ENCODE measurements at places on chromosomes 11 and 22.

DNA sequence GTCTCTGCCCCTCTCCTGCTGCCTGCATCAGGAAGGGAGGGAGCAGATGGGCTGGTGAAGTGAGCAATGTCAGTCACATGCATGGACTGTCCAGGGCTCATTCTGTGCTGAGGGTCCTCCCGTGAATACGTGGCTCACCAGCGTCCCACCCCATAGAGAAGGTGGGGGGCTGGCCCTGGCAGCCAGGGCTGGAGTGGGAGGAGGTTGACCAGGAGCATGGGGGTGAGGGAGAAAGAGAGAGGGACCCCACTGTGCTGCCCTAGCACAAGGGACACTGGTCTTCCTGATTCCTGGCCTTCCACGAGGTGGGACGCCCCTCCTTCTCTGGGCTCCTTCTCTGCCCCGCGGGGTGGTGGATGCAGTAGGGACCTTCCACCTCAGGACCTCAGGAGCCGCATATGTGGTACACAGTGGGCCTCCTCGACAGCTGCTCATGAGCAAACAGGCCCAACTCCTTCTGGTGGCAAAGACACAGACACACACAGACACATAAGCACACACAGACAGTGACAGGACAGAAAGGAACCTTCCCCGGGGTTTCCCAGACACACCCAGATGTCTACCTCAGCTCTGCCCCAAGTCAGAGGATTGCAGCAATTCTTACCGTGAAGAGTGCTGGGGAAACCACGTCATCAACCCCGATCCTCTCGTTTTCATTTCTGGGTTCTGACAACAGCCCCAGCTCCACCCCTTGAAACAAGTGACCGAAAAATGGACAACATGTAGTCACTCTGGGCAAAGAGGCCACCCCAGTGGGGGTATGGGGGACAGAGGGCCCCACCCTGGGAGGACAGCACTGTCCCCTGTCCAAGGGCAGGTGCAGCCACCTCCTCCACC, 3.6 kb upstream of the APOBEC3A start:
- no peak for DNase-seq

DNA sequence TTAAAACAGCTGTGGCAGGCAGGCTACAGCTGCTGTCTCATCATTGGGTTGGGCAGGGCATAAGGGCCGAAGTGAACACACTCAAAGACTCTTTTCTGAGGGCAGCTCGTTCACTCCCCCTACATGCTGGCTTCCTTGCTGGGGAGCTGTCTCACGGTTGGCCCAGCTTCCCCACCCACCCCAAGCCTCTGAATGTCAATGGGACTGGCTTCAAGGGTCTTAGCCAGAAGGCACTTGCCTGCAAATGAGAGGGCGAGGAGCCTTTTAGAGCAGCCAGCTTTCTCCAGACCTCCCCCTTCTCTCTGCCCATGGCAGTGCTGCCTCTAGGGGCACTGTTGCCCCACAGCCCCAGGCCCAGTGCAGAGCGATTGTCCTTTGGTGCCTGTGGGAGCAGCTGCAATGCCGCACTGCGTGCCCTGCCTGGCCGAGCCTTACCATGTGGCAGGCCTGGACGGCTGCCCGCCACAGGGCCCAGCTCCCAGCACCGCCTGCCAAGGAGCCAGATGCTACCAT, 94.7 kb upstream of the RASSF10 start:
- no peak for DNase-seq

DNA sequence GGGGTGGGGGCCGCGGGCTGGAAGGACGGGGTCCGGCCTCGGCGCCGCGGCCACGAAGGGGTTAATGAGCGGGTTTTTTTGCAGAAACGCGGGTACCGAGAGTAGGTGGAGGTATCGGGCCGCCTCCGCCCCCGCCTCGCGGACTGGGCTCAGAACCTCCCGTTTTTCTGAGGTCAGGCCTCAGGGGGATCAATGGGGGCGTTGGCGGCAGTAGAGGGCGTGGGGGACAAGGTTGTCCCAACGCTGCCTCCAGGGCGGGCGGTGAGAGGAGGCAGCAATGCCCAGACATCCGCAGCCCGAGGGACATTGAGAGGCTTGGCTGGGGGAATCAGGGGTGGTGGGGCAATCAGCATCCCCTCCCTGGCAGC, 34.8 kb upstream of the PRODH start:
- no peak for DNase-seq

GRCh38 chr11:33866936-33867335, 24.9 kb downstream of the LMO2 start:
- no peak for DNase-seq

GRCh38 chr22:50153756-50154140, 16.8 kb upstream of the PANX2 start:
- DNase-seq = no peak

- no peak for DNase-seq
Observed at GRCh38 chr22:48098243-48098920, 1335.9 kb downstream of the TBC1D22A start.

GRCh38 chr11:55849037-55849436, 10.5 kb downstream of the OR5D16 start:
- no peak for DNase-seq

DNA sequence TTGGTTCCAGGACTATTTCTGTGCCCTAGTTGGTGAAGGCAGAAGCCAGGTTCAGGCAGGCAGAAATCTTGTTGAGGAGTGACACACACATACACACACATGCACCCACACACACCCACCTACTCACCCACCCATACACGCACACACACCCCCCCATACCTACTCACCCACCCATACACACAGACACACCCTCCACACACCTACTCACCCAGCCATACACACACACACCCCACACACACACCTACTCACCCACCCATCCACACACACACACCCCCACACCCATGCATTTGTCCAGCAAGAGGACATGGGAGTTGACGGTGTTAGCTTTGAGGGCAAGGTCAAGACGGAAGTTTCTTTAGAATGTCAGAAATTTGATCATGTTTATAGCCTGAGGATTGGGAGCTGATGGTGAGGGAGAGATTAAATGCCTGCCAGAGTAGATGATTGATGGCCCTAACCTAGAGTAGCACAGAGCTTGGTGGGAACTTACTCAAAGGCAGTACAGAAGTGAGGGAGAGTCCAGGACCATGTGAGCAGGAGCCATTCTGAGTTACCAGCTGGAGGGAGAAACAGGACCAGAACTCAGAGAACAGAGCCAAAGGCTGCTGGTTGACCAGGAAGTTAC, 68.9 kb downstream of the CYB5R2 start:
- DNase-seq = no peak

- peak; percentile 41 for DNase-seq
Observed at GRCh38 chr11:111378861-111379601, at the start of gene POU2AF1. TSS of gene POU2AF1 (minus strand) at chr11:111379275. CDS start at chr11:111379177, 98 bp downstream.

- DNase-seq = no peak
Observed at GRCh38 chr11:13348305-13348704, 70.7 kb downstream of the BMAL1 start.

GRCh38 chr11:115885535-115886421, 381.6 kb upstream of the CADM1 start:
- no peak for DNase-seq

DNA sequence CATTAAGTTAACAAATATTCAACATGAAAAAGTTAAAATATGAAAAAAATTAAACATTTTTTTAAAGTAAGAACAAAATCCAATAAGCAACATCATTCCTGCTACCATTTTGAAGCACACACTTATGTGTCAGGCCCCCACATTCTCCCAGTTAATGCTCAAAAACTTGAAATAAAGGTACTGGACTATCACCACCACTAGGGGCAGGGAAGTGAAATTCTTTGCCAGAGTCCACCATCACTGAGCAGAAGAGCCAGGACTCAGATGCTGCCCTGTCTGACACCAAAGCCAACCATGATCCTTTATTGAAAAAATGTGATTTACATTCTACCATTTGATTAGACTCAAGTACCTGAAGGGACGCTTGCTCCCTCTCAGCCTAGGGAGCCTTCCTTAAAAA, 39.1 kb downstream of the PITPNB start:
- DNase-seq = no peak

DNA sequence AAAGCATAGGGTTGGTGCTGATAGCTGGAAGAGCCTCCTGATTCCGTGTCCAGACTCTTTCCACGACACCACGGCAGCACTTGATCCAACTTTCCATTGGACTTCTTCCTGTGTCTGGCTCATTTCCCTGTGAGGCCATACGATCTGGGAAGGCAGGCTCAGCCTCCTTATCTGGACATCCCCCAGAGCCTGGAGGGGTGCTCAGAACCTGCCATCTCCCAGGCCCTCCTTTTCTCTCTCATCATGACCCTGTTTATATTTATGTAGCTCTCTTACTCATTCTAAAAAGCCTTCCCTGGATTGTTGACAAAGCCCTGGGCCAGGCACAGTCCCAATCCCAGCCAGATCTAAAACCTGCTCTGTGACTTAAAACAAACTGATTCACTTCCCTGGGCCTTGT, 7.8 kb upstream of the BCL9L start:
- DNase-seq = no peak

- no peak for DNase-seq
Observed at GRCh38 chr11:19458231-19458630, 217.5 kb upstream of the E2F8 start.

GRCh38 chr11:77249427-77249826, 52.1 kb downstream of the GDPD4 start:
- DNase-seq = no peak

DNA sequence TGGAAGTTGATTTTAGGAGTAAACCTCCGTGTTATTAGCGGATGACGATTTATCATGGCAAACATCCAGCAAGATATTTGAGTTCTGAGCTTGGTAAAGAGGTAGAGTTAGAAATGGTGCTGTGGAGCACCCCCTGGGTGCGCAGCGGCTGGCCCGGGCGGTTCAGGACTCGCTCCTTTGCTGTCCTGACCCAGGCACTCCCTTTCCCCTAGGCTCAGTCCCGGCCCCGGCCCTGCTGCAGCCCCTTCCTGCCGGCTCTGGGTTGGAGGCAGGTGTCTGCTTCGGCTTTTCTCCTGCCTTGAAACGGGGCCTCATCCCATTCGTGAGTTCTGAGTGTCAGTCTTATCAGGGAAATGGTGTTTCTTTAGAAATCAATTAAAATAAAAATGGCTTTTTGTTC, 33.4 kb downstream of the AP2A2 start:
- DNase-seq = no peak

DNA sequence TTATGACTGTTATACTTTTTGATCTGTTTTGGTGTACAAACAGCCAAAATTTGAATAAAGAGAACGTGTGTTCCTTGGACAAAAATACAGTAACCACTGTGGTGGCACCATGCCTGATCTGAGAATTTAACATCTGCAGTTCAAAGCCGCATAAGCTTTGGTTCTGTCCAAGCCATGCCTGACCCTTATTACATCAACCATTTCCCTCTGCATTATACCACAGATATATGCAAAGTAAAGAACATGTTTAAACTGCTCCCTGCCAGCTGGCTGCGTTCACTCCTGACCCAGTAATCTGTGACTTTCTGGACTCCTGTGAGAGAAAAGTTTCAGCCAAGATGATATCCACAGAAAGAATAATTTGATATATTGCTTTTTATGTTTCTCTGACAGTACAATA, 890.5 kb upstream of the ANO3 start:
- DNase-seq = no peak

DNA sequence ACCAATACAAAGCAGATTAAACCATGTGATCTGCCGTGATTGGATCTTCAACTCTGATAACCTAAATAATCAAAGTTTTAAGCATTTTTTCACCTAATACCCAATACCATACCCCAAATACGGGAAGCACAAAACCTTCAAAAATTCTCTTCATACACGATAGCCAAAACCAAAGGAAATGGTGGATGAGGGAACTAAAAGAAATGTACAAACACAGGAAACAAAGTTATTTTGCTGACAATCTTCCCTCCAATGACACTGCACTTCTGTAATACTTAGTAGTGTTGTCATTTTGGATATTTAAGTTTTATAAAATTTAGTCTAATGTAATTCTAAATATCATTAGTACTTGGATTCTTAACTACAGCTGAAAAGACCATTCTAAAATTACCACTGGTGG, 27.0 kb downstream of the CSTF3 start:
- no peak for DNase-seq

DNA sequence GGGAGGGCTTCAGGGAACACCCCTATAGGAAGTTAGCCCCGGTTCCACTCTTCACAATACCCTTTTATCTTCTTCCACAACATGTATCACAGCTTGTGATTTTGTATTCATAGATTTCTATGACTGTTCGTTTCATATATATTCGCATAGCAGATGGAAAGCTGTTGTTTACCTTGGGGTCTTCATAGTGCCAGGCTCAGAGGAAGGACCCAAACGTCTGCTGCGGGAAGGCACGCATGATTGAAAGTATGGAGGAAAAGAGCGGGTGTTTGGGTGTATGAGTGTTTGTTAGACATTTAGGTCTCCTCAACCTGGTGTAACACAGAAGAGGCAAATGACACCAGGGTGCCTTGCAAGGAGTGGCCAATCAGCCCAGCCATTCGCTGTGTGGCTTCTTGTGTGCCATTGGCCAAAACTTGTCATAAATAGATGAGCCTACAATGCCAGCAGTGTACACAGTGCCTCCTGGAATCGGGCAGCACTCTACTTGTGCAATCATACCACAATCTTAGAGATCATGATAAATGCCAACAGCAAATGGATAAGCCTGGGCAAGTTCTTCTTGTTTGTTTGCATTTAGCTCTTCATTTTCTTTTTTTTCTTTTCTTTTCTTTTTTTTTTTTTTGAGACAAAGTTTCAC, 10.9 kb upstream of the ADA2 start:
- no peak for DNase-seq

- no peak for DNase-seq
Observed at GRCh38 chr11:28842716-28843115, 734.5 kb downstream of the METTL15 start.

DNA sequence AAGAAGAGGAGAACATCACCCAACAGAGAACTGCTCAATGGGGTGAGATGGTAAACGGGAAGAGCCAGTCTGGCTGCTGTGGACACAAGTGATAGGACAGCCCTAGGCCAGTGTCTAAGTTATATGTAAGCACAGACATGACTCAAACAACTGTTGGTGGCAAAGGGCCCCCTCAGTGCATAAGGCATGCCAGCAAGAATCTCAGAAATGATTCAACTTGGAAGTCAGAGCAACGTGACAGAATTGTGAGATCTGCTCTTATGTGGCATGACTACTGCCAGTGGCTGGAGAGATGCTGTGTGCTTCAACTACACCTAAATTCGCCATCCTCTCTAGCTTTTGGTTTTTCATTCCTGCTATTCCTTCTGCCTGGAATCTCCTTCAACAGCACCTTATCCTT, 7.4 kb downstream of the SLN start:
- DNase-seq = no peak

- DNase-seq = no peak
Observed at GRCh38 chr11:73375830-73376159, 404 bp upstream of the RELT start.

- no peak for DNase-seq
Observed at GRCh38 chr11:47035108-47035507, 98.5 kb downstream of the CSTPP1 start.

- DNase-seq = no peak
Observed at GRCh38 chr11:69251639-69252489, 42.1 kb upstream of the MYEOV start.

GRCh38 chr11:65110354-65110861, 1.3 kb upstream of the TM7SF2 start:
- peak; percentile 90 for DNase-seq

GRCh38 chr22:49492308-49492707, 335.4 kb downstream of the BRD1 start:
- no peak for DNase-seq

- no peak for DNase-seq
Observed at GRCh38 chr11:73320763-73321603, 12.9 kb downstream of the ARHGEF17 start.

GRCh38 chr11:14454861-14455632, 44.6 kb downstream of the COPB1 start:
- DNase-seq = no peak

Measured in activated CD8-positive, alpha-beta memory T cell treated with anti-CD3 and anti-CD28 coated beads for 1 hour (primary cell).